ENCODE measurements at places on chromosomes 12 and 14. TPM values are rescaled to one million over a fixed set of nuclear protein-coding genes. Genes with fewer than 3 reads are reported as not detected.
A peak's percentile ranks its signal among the peaks of the same experiment; 100 is the strongest.

C1S gene
- 1.7 TPM for total RNA-seq

- DNase-seq, result no peak
These were observed 12.5 kb downstream of the PRDM4 start for GRCh38 chr12:107748472-107748871.

- no peak for DNase-seq
These were observed 113.0 kb upstream of the NTF3 start for GRCh38 chr12:5318874-5319273.

LRP1-AS gene
- not detected for total RNA-seq

GRCh38 chr12:95674163-95674562 lies 116.4 kb downstream of the NTN4 start:
- no peak for DNase-seq

GRCh38 chr12:124630791-124631313 lies 63.4 kb upstream of the NCOR2 start:
- no peak for DNase-seq

CIROP gene
- total RNA-seq, result not detected

SYNE3 gene
- total RNA-seq, result 86.2 TPM

- DNase-seq, result no peak
These were observed 19.4 kb downstream of the NUMB start for GRCh38 chr14:73438993-73439392.

DNA sequence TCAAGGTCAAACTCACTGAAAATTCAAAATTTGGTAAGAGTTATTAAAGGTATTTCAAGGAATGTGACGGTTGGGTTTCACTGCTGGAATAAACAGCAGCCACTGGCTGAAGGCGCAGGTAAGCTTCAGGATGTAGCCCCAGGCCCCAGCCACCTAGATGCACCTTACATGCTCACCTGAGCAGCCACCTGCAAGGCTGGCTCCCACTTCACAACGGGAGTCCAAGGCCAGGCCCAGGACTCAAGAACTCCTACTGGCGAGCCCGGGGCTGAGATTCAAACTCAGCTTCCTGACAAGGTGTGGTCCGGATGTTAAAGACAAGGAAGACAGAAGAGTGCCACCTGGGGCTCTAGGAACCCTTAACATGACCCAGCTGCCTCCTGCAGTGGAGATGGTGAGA lies 78.4 kb downstream of the ITPK1 start:
- no peak for DNase-seq

RNF212B gene
- total RNA-seq, result not detected

OTOGL gene
- not detected for total RNA-seq

DNA sequence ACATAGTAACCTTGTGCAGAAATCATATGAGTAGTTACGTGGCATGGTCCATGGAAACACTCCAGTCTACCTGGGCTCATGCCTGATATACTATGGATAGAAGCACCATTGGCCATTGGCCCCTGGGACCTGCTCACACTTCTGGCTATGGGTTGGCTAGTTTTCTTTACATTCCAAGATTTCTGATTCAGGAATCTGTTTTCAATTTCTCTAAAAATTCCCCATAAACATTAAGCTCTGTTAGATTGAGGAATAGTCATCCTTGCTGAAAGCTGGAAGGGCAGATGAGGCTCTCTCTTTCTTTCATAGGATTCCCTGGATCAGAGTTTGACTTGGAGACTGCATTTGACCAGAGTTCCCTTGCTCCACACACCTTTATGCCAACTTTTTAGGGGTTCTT lies 37.3 kb upstream of the RAP1B start:
- DNase-seq, result no peak

CD4 gene
- 327 TPM for total RNA-seq

- DNase-seq, result no peak
These were observed 234.3 kb downstream of the C12orf50 start for GRCh38 chr12:87794854-87795253.

DNA sequence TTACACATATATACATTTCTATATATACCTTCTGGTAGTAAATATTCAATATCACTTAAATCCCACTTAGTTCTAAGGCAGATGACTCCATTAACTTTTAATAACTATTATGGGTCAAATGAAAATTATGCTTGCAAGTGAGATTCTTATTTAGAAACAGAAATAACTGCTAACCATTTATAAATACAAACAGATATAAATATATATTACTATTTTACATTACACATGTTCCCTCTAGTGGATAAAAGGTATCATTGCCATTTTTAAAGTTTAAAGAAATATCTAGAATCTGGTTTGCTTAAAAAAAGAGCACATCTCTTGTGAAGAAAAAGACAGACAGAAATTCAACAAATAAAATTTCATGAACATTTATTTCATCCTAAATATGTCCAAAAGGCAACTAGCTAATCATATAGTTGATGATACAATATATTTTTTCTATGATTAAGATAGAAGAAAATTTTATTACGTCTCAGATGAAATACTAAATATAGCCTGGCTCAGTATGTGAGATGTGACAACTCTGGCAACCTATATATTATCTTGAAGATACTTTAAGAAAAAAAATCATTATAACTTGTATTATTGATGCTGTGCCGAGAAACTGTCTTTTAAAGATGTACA lies 11.7 kb upstream of the RAD51AP1 start:
- no peak for DNase-seq

KRT82 gene
- not detected for total RNA-seq

AMN gene
- total RNA-seq, result 0.20 TPM

CD27 gene
- total RNA-seq, result 43.4 TPM

DNA sequence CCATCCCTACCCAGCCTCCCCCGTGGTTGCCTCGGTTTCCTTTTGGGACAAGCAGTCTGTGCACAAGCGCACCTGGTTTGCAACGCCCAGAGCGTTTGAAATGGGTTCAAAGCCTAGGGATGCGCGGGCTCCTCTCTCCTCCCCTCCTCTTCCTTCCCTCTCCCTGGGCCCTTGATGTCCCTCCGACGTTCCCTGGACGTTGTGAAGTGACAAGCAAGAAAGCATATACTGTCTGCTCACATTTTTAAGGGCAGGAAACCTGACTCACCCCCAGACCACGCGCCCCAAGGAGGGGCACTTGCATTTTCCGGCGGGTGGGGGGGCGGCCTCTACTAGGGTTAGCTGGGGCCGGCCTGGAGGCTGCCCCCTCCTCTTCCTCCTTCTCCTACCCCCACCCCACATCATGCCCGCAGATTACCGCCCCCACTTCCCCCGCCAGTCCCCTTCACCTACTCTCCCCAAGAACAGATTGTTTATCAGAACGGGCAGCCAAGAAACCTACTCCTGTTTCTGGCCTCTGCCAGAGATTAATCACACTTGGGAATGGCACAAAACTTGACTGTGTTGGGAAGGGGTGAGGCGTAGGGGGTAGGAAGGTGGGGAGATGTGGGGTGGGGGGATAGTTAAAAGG lies 9.5 kb upstream of the IRF2BPL start:
- peak; percentile 64 for DNase-seq

DNA sequence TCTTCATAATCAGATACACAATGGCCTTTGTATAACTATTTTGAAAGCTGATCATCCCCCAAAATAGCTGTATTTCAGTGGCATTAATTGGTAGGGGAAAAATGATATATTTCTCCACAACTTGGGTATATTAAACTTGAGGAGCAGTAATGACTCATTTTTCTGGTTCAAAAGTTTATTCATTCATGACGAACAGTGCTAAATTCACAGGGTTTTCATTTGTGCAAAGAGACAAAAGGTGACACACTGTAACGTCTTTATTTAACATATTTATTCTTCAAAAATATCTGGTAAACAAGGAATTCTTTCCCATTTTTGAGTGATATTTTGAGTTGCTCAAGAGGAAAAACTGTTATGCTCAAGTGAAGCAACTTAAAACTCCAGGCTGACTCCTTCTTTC lies 415.5 kb upstream of the SOX5 start:
- no peak for DNase-seq

EMP1 gene
- 101 TPM for total RNA-seq

DNA sequence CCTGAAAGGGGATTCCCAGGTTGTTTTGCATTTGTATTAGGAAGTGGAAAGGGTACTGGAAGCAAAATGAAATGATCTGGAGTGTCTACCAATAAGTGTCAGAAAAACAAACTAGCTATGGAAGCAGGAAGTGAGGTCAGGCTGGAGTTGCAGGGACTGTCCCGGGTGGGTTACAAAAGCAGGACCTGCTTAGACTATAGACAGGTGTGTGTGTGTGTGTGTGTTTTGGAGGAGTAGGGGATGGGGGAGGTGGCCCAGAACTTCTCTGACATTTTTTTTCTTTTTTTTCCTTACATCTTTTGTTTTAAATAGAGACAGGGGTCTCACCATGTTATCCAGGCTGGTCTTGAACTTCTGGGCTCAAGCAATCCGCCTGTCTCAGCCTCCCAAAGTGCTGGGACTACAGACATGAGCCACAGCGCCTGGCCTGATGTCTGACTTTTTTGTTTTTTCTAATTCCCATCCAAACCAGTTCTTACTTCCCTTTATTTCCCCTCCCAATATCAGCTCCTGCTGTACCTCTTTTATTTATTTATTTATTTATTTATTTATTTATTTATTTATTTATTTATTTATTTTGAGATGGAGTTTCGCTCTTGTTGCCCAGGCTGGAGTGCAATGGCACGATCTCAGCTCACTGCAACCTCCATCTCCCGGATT lies 512 bp upstream of the RND1 start:
- no peak for DNase-seq

RNASE7 gene
- total RNA-seq, result not detected

DNA sequence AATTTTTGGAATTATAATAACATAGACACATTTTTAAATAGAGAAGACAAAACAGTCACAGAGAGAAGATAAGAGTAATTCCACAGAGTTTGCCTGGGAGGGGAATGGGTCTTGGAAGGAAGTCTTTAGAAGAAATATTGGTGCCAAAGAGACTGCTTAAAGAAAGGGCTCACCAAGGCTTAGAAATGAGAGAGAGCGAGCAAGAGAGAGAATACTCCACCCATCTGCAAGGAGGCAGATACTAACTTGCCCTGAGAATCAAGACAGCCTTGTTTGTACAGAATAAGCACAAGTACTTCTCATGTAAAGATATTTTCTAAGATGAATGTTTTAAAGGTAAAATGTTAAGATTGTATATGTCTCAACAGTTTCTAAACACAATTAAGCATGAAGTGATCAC lies 165.5 kb downstream of the SLC38A4 start:
- DNase-seq, result no peak

GRCh38 chr14:33551963-33552362 lies 398.9 kb downstream of the EGLN3 start:
- no peak for DNase-seq

DNA sequence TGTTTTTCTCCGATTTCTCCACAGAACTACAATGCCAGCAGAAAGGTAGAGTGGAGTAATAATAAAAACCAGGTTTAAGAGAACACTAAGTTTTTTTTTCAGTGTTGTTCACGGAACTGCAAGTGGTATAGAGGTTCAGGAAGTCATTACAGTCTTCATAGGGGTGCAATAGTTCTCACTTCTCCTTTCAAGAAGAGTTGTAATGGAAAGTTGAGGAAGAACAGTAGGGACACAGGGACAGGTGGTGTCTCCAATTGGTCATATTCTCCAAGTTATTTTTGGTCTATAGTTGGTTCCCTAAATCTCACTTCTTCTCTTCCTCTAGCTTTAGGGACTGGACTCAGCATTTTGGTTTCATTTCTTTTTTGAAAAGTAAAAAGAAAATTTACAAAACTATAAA lies 894.0 kb downstream of the NRXN3 start:
- DNase-seq, result no peak

DNA sequence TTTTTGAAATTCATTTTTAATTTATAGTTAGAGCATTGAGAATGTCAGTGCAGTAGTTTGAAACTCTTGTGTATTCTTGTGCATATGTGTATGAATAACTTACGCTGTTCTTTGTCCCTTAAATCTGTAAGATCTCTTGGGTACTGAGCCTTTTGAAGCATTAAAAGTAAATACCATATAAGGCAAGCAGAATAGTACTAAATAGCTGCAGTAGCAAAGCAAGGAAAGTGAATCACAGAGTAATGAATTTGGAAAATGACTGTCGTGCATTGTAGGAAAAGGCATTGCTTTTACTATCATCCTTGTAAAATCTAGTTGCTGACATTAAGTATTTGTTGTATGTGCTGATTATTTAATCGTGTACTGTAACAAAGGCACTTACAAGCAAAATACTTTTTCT lies 12.1 kb downstream of the CNOT2 start:
- no peak for DNase-seq

AVPR1A gene
- total RNA-seq, result not detected

CPNE6 gene
- total RNA-seq, result not detected

DNA sequence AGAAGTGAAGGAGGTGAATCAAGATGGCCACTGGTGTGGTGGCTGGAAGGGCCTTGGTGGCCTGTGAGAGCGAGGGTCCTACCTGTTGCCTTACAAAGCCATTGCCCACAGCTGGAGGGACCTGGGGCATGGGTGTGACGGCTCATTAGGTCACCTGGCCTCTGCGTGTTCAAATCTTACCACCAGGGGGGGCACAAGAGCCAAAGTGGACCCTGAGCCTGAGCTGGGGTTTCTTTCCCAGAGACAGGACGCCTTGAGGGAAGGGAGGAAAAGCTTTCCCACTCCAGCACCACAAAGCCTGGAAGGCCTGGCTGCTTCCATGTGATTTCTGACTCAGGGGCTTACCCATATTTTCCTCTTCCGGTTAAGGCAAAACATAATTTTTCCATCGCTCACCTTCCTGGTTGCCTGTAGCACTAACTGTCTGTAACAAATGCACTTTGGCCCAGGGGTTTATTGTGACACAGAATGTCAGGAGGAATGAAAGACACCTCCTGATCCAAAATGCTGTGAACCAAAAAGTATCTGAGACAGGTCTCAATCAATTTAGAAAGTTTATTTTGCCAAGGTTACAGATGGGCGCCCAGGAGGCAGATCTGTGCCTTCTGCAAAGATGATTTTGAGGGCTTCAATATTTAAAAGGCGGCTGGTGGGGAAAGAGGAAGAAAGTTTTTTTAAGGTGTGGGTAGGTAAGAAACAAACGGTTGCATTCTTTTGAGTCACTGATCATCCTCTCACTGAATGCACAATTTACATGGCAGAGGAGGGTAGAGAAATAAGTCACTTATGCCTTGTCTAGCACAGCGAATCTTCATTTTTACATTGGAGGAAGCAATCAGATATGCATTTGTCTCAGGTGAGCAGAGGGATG lies 4.3 kb upstream of the CD9 start:
- peak; percentile 72 for DNase-seq

DNA sequence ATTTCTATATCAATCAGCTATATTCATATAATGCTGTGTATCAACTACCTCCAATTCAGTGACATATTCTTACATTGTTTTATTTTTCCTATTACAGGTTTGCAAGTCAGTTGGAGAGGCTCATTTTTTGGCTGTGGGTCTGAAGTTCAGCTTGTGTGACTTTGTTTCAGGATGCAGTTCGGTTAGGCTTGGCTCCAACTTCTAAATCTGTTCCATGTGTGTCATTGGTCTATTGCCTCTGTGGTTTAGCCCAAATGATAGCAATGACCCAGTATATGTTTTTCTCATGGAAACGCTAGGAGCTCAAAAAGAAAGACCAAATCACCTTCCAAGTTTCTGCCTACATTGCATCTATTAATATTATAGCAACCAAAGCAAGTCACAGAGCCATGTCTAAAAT lies 848.6 kb upstream of the LRFN5 start:
- no peak for DNase-seq

DNA sequence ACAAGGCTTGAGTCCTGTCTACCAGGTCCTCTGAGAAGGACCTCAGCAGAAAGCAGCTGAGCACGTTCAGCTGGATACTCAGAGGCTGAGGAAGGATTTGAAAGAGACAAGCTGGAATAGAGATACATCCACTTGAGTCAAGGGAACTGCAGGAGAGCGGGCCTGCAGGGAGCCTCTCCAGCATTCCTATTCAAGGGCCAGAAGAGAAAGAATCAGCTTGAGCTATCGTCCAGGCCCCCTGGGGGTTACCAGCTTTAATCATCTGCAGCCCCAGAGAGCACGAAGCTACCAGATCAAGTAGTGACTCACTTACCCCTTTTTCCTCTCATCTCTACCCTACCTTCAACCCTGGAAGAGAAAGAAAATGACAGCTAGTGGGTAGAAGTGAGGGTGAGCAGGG lies 80.9 kb downstream of the NDUFA12 start:
- no peak for DNase-seq

All from activated CD4-positive, alpha-beta memory T cell treated with anti-CD3 and anti-CD28 coated beads, Interleukin-2, amount 10 ng/mL, durations not matched to agents 7 days and 5 days (primary cell).